Activated CD8-positive, alpha-beta memory T cell treated with anti-CD3 and anti-CD28 coated beads for 48 hours (primary cell): ENCODE measurements at places on chromosomes 7 and 10.

GRCh38 chr10:117698809-117699208, 156.3 kb downstream of the EMX2 start:
- DNase-seq: no peak

DNA sequence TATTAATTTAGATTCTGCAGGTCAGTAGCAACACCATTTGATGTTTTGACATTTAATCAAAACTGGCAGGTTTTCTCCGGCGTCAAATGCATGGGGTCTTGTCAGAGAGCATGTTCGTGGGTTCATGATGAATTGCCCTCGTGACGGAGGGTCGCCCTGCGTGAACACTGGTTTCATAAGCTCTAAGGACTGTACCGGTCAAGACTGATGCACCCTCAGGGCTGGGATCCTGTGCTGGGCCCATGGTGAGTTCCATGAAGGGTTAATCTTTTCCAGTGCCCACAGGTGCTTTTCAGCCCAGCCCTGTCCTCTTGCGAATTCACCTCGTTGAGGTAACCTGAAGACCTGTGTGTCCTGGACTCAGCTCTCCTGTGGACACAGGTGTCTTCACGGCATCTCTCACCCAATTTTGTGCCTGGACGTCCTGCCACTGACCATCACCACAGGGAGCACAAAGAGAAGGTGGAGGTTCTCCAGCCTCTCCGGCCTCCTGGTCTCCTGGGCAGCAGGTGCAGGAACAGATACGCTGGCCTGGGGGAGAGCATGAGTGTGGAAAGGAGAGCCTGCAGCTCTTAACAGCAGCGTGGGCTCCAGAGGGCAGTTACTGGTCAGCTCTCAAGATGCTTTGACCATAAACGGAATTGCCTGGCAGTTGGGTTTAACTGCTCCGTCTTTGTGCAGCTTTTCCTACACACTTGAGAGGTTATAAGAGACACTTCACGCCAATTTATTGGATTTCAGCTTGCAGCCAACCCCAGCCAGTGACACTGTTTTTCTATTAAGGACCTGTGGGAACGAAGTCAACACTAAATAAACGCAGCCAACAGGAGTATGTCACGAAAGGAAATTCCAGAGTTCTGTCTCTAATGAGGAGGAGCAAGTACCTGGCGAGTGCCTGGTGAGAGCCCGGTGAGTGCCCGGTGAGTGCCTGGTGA, 37.4 kb upstream of the CFAP46 start:
- DNase-seq: no peak

GRCh38 chr7:77327067-77327931, 88.8 kb downstream of the GSAP start:
- DNase-seq: no peak

GRCh38 chr7:129482781-129483180, 19.6 kb upstream of the SMKR1 start:
- DNase-seq: no peak

DNA sequence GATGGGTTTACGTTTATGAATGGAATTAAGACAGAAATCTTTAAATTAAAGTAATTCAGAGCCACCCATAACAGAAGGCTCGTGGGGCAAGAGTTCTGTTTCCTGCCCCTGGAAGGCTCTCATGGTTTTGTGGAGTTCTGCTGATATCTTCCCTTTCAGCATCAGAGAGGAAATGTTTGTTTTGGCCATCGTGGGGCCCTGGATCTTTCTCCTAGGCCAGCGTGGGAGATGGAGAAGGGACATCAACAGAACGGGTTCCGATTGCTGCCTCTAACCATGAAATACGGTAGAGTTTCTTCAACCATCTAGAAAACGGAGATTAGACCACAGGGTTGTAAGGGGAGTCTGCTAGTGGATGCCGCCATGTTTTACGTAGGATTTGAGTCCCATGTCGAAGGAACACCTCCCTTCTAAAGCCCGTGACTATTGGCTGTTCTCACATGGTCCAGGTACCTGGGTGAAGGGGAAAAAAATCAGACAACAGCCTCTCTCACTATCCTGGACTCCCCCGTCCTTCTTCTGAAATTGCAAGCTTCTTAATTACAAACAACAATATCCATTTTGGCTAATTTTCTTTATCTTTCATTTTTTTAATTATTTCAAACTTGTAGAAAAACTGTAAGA, 169.1 kb upstream of the CELF2 start:
- DNase-seq: no peak

DNA sequence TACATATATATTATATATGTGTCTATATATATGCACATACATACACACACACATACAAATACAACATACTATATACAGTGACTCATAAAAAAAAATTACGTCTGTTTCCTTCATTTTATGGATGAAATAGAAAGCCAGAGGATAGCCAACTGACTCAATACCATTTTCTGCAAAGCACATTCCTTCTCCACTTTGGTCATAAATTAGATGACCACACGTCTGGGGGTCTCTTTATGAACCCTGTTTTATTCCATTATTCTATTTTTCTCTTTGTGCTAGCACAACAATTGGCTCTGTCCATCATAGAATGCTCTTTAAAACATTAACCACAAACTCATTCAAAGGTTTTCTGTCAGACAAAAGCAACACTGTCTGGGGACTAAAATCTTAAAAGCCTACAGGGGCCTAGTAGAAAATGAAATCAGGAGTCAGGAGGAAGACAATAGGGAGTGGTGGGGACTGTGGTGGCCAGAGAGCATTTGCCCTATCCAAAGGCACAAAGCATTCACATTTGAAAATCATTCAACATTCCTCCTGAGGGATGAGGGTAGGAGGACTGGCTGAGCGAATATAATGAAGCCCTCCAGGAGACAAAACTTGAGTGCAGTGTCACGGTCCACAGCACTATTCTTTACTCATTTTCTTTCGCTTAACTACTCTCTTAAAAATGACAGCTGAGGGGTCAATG, 4.3 kb downstream of the CUBN start:
- no peak for DNase-seq

DNA sequence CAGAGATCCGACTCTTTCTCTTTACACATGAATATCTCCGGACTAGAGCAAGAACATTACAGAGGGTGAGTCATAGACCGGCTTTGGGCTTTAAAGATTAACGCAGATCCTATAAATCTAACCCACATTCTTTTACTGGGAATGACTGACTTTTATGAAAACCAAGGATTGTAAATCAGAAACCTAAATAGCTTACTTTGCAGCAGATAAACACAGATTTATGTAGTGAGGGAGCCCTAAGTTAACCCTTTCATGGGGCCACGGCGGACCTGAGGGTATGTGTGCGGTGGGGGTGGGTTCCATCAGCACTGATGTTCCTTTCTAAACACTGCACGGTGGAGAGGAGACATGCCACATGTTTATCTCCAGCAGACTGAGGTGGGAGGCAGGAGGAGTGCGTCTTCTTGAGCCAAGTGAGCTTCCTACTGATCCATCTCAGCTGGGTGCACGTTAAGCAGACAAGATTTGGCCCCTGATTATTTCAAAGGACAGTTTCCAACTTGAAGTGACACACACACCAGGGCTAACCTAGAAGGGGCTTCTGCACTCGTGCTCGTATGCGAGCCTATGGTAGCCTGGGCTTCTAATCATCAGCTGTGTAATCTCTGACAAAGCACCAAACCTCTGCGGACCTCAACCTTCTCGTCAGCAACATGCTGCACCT, 127.6 kb downstream of the WDR11 start:
- no peak for DNase-seq

- no peak for DNase-seq
Measured at GRCh38 chr7:33774762-33775523, 130.4 kb upstream of the BMPER start.

DNA sequence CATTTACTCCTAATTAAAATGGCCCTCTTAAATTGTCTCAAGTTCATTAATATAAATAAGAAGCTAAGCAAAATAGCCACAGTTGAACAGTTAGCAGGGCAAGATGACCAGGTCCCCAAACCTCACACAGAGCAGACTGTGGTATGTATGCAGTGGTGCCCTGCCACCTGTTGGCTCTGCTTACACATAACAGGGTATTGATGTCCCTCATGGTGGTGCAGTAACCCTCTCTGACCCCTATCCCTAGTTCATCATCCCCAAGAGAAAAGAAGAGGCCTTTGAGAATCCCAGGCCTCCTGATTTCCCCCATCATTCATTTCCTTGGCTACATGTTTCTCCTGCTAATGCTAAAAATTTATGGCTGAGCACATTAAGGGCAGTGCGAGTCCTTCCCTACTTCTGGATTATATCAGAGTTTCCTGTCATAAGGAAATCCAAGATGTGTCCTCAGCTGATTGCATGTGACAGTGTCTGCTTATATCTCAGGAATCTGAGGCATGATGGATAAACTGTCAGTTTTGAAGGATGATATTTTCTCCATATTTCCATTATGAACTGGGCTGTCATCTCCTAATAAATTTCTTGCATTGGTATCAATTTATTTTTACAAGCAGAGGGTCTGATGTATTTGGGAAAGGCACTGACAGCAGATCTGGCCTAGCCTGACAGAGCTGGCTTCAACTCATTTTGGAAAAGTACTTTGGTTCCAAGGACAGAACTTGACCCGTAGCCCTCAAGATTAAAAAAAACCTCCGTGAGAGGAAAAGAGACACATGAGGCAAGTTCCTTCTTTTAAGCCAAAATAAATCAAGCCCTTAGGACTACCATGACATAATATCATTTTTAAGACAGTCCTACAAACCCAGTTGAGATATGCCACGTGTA, 880.6 kb downstream of the LRMDA start:
- DNase-seq: no peak

- DNase-seq: no peak
Measured at GRCh38 chr10:123043409-123043925, 34.7 kb downstream of the ACADSB start.

- DNase-seq: no peak
Measured at GRCh38 chr10:132239126-132240031, 52.6 kb downstream of the DPYSL4 start.

- no peak for DNase-seq
Measured at GRCh38 chr10:132972986-132973902, 30.9 kb upstream of the CFAP46 start.

- no peak for DNase-seq
Measured at GRCh38 chr10:103569896-103570295, 76.4 kb downstream of the NEURL1 start.

DNA sequence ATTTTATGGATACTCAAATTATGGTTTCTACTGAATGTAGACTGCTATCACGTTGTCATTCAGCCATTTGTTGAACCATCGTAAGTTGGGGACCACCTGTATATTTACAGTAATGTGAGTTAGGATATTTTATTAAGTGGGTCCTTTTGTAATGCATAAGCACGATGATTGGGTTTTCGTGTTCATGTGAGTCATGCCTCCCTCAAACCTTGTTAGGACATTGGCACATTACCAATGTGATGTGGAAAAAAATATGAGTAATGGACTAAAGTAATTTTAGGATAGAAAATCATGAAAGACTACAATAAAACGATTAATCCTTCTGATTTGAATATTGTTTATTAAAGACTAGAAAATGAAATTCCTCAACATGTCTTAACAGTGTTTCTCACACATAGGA, 8.7 kb downstream of the SMC3 start:
- no peak for DNase-seq

- DNase-seq: no peak
Measured at GRCh38 chr10:71035511-71036296, 147.3 kb upstream of the PCBD1 start.

DNA sequence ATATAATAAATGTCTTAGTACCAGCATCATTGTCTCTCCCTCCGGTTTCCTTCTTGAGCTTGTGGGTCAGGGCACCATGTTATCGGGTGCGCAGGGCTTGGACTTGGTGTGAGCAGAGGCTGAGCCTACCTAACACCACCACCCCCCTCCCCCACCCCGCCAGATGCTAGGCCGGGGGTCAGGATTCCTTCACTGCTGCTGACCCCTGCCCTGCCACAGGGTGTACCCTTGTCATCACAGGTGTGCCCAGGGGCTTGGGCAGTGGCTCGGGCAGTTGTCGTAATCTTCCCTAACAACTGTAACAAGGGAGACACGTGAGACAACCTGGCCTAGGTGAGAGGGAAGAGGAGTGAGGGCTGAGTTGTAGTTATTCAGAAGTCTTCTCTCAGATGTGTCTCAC, 12.6 kb upstream of the NFKB2 start:
- DNase-seq: no peak

DNA sequence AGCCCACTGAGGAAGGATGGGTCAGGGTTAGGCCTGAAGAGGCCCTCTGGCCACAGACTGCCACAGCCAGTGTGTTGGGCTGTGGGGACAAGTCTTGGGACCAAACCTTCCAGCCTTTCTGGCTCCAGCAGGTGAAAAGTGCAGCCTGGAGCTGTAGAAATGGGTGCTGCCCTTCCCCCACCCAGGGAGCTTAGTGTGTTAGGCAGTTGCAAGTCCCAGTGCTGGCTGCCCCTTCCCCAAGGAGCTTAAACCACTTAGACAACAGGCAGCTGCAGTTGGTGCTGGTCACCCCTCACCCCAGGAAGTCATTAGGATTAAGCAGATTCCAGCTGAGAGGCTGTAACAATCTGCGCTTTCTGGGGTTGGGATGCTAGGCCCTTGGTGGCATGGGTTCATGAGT, 563.3 kb downstream of the NRG3 start:
- no peak for DNase-seq

GRCh38 chr10:123139521-123140163, 3.9 kb downstream of the HMX3 start:
- DNase-seq: no peak

GRCh38 chr10:119737823-119738222, 12.0 kb downstream of the INPP5F start:
- no peak for DNase-seq

DNA sequence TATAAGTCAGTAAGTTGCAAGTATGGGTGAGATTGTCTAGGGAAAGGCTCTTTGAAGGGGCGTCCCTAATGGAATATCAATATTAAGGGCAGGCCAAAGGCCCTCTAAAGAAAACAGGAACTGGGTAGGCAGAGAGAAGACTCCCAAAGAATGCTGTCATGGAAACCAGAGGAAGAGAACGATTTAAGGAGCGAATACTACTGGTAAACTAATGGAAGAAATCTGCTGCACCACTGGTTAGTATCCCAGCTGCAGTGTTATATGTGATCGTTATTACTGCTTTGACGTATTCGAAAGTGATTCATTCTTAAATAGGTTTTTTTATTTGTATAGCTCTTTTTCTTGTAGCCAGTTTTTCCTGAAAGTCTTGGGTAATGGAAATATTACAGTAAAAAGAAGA, 1.3 kb downstream of the CASP2 start:
- no peak for DNase-seq

- DNase-seq: no peak
Measured at GRCh38 chr10:78411716-78412115, 378.1 kb downstream of the RPS24 start.
